ENCODE measurements at places on chromosomes 4 and X. TPM values are rescaled to one million over a fixed set of nuclear protein-coding genes. Genes with fewer than 3 reads are reported as not detected.
A peak's percentile ranks its signal among the peaks of the same experiment; 100 is the strongest.

Gene FGG
- total RNA-seq: not detected

Gene RASGEF1B
- 4.1 TPM for total RNA-seq

Gene DGAT2L6
- total RNA-seq: not detected

Gene C4orf50
- total RNA-seq: not detected

Gene AR
- total RNA-seq: 23.7 TPM

Gene CT45A3
- total RNA-seq: not detected

Gene P2RY10
- total RNA-seq: 0.23 TPM

Gene CT45A10
- total RNA-seq: not detected

Gene SETD7
- 49.9 TPM for total RNA-seq

Gene PRDM8
- total RNA-seq: 0.60 TPM

Gene USP17L20
- not detected for total RNA-seq

Gene EDA
- 9.4 TPM for total RNA-seq

Gene BANK1
- 0.08 TPM for total RNA-seq

Gene TBC1D14
- total RNA-seq: 43.7 TPM

GRCh38 chrX:130179579-130180215 lies 7.9 kb downstream of the RAB33A start:
- H3K4me1 ChIP-seq: peaks cover 2% of the 10 kb centered on the region
- H3K27me3 ChIP-seq: no peaks in the 10 kb centered on the region
- no peak for DNase-seq
- H3K27ac ChIP-seq: no peak overlapping the region

DNA sequence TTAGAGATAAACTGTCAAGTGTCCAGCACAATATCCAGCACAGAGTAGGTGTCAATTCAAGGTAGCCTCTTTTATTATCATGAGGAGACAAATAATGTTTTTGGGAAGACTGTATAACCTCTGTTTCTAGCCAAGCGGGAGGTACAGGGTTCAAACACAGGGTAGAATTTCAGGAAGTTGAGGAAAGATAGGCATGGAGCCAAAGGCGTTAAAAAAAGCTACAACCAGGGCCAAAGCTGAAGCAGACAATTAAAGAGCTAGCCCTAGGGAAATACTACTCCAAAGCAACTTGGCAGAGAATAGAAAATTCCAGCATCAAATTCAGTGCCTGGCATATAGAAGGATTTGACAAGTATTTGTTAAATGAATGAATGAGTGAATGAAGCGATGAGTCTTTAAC lies 40.0 kb upstream of the CASK start:
- no peak overlapping the region for H3K4me3 ChIP-seq
- no peak for DNase-seq
- no peaks in the 10 kb centered on the region for H3K27me3 ChIP-seq
- no peak overlapping the region for H3K27ac ChIP-seq

GRCh38 chr4:1215141-1216075 lies 33.5 kb downstream of the CTBP1 start:
- DNase-seq: no peak
- no peak overlapping the region for H3K27ac ChIP-seq
- peaks cover 31% of the 10 kb centered on the region for H3K4me1 ChIP-seq
- no peaks in the 10 kb centered on the region for H3K27me3 ChIP-seq
- H3K4me3 ChIP-seq: no peak overlapping the region

- no peaks in the 10 kb centered on the region for H3K36me3 ChIP-seq
- no peak overlapping the region for H3K4me3 ChIP-seq
- no peaks in the 10 kb centered on the region for H3K4me1 ChIP-seq
These were observed 27.1 kb upstream of the SPANXN4 start for GRCh38 chrX:142998447-142999198.

GRCh38 chr4:114466299-114466698 lies 132.3 kb upstream of the UGT8 start:
- DNase-seq: no peak
- no peaks in the 10 kb centered on the region for H3K27me3 ChIP-seq
- H3K27ac ChIP-seq: no peak overlapping the region
- no peaks in the 10 kb centered on the region for H3K4me1 ChIP-seq
- H3K4me3 ChIP-seq: no peak overlapping the region

- H3K27ac ChIP-seq: no peak overlapping the region
- no peak overlapping the region for H3K4me3 ChIP-seq
- no peaks in the 10 kb centered on the region for H3K4me1 ChIP-seq
- H3K36me3 ChIP-seq: no peaks in the 10 kb centered on the region
- DNase-seq: no peak
- no peaks in the 10 kb centered on the region for H3K27me3 ChIP-seq
These were observed 115.9 kb downstream of the MAGEC2 start for GRCh38 chrX:142089193-142089592.

GRCh38 chr4:139988863-139989765 lies 164.9 kb downstream of the MAML3 start:
- H3K27me3 ChIP-seq: no peaks in the 10 kb centered on the region
- H3K36me3 ChIP-seq: no peaks in the 10 kb centered on the region
- H3K4me1 ChIP-seq: peaks cover 22% of the 10 kb centered on the region
- no peak for DNase-seq

DNA sequence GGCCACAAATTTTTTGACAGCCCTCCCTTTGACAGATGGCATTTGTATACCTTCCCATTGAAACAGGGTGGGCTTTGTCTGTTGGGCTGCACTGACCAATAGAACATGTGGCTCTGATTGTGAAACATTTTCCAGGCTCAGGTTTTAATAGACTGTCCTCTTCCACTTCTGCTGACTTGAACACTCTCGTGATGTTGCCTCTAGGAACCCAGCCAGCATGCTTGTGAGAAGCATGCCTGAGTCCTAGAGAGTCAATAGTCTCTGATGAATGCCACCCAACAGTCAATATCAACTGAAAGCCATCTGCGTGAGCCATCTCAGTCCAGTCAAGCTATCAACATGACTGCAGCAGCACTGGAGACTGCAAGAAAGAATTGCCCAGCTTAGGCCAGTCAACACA lies 290.0 kb downstream of the SLC7A11 start:
- H3K27me3 ChIP-seq: no peaks in the 10 kb centered on the region
- H3K27ac ChIP-seq: no peak overlapping the region
- no peak for DNase-seq
- no peaks in the 10 kb centered on the region for H3K4me1 ChIP-seq

- H3K4me1 ChIP-seq: peaks cover 20% of the 10 kb centered on the region
- H3K36me3 ChIP-seq: no peaks in the 10 kb centered on the region
- no peak for DNase-seq
- no peak overlapping the region for H3K4me3 ChIP-seq
These were observed 7.8 kb downstream of the LDB2 start for GRCh38 chr4:16890651-16891050.

GRCh38 chrX:156001667-156002021 lies 4.1 kb downstream of the IL9R start:
- H3K27me3 ChIP-seq: no peaks in the 10 kb centered on the region
- no peak overlapping the region for H3K4me3 ChIP-seq
- DNase-seq: no peak
- no peak overlapping the region for H3K27ac ChIP-seq
- H3K4me1 ChIP-seq: no peaks in the 10 kb centered on the region

- no peaks in the 10 kb centered on the region for H3K27me3 ChIP-seq
- no peaks in the 10 kb centered on the region for H3K4me1 ChIP-seq
- no peak overlapping the region for H3K4me3 ChIP-seq
- H3K36me3 ChIP-seq: no peaks in the 10 kb centered on the region
These were observed 30.3 kb downstream of the INPP4B start for GRCh38 chr4:142815834-142816233.

DNA sequence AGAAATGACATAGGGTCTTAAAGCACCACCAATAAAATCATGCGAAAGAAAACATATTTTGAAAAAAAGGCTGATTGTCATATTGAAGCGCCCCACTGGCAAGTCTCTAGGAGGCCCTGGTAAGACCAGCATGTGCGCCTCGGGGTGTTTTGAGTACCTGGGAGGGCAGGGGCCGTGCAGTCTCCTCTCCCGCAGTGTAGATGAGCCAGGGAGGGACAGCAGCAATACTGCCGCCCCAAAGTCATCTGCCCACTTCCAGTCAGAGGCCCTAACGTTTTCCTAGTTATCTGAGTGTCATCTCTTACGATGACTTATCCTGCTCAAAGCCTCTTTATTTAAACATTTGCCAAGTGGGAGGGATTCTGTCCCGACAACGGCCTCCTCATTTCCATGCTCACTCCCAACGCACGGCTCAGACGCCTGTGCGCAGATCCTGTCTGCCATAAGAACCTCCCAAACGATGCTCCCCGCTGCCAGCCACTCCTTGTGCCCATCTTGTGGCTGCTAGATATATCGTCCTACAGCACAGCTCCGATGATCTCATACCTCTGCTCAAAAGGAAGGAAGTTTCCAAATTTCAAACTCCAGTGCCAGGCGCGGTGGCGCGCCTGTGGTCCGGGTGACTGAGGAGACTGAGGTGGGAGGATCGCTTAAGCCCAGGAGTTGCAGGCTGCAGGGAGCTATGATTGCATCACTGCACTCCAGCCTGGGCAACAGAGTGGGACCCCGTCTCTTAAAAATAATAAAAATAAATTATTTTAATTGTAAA lies 17.2 kb upstream of the SCRG1 start:
- no peaks in the 10 kb centered on the region for H3K36me3 ChIP-seq
- peak; percentile 49 for DNase-seq
- no peak overlapping the region for H3K4me3 ChIP-seq
- no peak overlapping the region for H3K27ac ChIP-seq
- no peaks in the 10 kb centered on the region for H3K27me3 ChIP-seq

GRCh38 chrX:100880368-100880767 lies 6.2 kb upstream of the NOX1 start:
- H3K36me3 ChIP-seq: no peaks in the 10 kb centered on the region
- H3K4me3 ChIP-seq: no peak overlapping the region
- no peak for DNase-seq

DNA sequence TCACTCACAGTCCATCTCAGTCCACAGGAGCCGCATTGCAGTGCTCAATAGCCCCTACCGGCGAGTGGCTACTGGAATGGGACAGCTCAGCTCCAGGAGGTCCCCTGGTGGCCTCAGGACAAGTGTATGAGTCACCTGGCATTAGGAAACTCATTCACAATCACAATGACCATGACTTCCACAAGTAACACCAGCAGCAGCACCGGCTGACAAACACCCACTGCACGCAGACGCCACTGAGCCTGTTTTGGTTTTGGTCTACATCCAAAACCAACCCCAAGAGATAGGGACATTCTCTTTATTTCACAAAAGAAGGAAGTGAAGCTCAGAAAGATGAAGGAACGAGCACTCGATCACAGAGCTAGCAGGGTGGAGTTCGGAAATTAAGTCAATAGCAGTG lies 8.1 kb downstream of the JAKMIP1 start:
- no peaks in the 10 kb centered on the region for H3K4me1 ChIP-seq
- H3K4me3 ChIP-seq: no peak overlapping the region
- H3K27me3 ChIP-seq: peaks cover 6% of the 10 kb centered on the region
- no peaks in the 10 kb centered on the region for H3K36me3 ChIP-seq
- DNase-seq: no peak

- no peaks in the 10 kb centered on the region for H3K27me3 ChIP-seq
- no peak overlapping the region for H3K4me3 ChIP-seq
- no peaks in the 10 kb centered on the region for H3K36me3 ChIP-seq
These were observed 28.0 kb downstream of the TBL1X start for GRCh38 chrX:9492901-9493300.

GRCh38 chrX:152444338-152444737 lies 6.8 kb downstream of the GABRA3 start:
- DNase-seq: no peak
- H3K27ac ChIP-seq: no peak overlapping the region
- H3K4me3 ChIP-seq: no peak overlapping the region
- H3K4me1 ChIP-seq: no peaks in the 10 kb centered on the region
- no peaks in the 10 kb centered on the region for H3K36me3 ChIP-seq

DNA sequence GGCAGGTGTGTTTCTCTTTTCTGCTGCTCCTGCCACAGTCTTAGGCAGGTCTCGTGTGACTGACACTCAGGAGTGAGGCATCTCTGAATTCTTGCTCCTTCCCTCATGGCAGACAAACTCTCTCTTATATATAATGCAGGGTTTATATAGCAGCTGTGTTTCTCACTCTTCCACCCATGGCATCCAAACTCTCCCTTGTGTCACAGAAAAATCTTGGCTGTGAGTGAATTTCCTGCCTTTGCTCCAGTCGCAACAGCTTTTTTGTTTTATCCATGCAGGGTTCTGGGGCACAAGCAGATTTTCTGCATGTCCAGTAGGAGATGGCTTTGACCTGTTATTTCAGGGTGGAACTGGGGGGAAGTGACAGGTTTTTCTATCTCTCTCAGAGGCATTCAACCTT lies 1275.5 kb downstream of the ADGRL3 start:
- DNase-seq: no peak
- no peaks in the 10 kb centered on the region for H3K27me3 ChIP-seq
- H3K27ac ChIP-seq: no peak overlapping the region
- no peak overlapping the region for H3K4me3 ChIP-seq

- no peaks in the 10 kb centered on the region for H3K36me3 ChIP-seq
- no peak overlapping the region for H3K27ac ChIP-seq
- no peaks in the 10 kb centered on the region for H3K27me3 ChIP-seq
- no peak overlapping the region for H3K4me3 ChIP-seq
- DNase-seq: no peak
These were observed 52.0 kb upstream of the ATOH1 start for GRCh38 chr4:93776386-93777080.

GRCh38 chr4:119172223-119172622 lies 36.6 kb downstream of the MYOZ2 start:
- no peak overlapping the region for H3K4me3 ChIP-seq
- no peaks in the 10 kb centered on the region for H3K27me3 ChIP-seq
- H3K36me3 ChIP-seq: no peaks in the 10 kb centered on the region
- no peak for DNase-seq
- H3K4me1 ChIP-seq: no peaks in the 10 kb centered on the region

DNA sequence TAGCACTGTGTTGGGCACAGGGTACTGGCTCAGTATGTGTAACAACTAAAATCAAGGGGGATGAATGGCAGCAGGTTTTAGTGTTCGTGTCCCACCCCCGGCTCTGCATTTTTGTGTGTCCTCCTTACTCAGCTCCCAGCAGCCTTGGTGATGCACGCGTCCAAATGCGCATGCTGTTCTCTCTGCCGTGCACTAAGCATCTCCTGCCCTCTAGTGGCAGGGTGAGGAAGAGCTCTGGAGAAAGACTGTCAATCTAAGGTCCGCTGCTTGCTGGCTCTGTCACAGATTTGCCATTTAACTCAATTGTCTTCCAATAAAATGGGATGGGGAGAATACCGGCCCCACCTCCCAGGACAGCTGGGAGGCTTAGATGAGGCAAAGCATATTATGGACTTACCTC lies 61.4 kb downstream of the WFS1 start:
- H3K4me3 ChIP-seq: no peak overlapping the region
- H3K27ac ChIP-seq: no peak overlapping the region
- H3K27me3 ChIP-seq: peaks cover 21% of the 10 kb centered on the region
- no peak for DNase-seq
- H3K4me1 ChIP-seq: no peaks in the 10 kb centered on the region

- no peak overlapping the region for H3K4me3 ChIP-seq
- DNase-seq: peak; percentile 63
- H3K36me3 ChIP-seq: no peaks in the 10 kb centered on the region
- no peaks in the 10 kb centered on the region for H3K27me3 ChIP-seq
These were observed 47.7 kb upstream of the AFAP1 start for GRCh38 chr4:7987148-7987989.

DNA sequence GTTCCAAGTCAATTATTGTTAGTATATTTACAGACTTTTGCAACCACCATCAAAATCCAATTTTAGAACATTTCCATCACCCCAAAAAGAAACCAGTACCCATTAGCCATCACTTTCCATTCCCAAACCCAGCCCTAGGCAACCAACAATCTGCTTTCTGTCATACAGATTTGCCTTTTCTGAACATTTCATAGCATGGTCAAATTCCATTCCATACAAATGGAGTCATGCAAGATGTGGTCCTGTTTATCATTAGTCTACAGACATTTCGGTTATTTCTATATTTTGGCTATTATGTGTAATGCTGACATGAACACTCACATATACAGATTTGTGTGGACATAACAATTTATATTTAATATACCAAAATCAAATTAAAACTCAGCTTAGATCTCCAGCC lies 508.7 kb downstream of the ZNF674 start:
- H3K27ac ChIP-seq: no peak overlapping the region
- H3K27me3 ChIP-seq: no peaks in the 10 kb centered on the region
- no peaks in the 10 kb centered on the region for H3K4me1 ChIP-seq
- H3K4me3 ChIP-seq: no peak overlapping the region
- no peaks in the 10 kb centered on the region for H3K36me3 ChIP-seq
- DNase-seq: no peak

Data from heart right ventricle (tissue), 16 donors.